ENCODE measurements at places on chromosomes 5 and 9.

GRCh38 chr5:15791859-15792258 is 291.9 kb downstream of the FBXL7 start:
- no peak for DNase-seq

- DNase-seq: no peak
Observed at GRCh38 chr5:165143741-165144140, 1638.3 kb downstream of the MAT2B start.

DNA sequence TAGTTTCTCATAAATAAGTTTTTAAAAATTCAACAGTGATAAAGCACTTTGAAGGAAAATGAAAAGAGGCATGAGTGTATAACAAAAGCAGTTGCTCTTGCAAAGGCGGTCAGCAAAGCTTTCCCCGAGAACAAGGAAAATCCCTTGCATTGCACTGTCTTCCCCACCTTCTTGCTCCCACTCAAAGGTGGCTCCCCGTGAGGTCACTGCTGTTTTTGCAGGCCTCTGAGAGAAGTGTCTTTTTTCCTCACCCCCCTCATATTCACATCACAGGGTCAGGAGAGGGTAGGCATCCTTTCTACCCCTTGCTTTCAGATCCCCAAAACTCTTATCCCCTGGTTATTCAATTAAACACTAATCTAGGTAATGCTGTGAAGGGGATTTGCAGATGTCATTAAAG is 15.2 kb upstream of the SLC36A1 start:
- DNase-seq: no peak

DNA sequence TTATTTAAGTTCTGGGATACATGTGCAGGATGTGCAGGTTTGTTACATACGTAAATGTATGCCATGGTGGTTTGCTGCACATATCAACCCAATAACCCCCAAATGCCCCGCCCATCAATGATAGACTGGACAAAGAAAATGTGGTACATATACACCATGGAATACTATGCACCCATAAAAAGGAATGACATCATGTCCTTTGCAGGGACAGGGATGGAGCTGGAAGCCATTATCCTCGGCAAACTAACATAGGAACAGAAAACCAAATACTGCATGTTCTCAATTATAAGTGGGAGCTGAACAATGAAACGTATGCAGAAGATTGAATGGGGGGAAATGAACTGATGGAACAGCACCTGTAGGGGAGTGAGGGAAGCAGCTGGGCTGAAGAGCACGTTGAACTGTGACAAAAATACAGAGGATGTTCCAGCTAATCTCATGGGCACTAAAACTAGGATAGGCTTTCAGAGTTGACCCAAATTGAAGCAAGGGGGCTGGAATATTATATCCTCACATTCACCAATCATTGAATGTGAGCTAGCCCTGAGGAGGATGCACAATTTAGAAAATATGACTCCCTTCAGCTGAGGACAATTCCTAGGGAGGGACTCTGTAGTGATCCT is 70.5 kb upstream of the OSMR start:
- DNase-seq: no peak

DNA sequence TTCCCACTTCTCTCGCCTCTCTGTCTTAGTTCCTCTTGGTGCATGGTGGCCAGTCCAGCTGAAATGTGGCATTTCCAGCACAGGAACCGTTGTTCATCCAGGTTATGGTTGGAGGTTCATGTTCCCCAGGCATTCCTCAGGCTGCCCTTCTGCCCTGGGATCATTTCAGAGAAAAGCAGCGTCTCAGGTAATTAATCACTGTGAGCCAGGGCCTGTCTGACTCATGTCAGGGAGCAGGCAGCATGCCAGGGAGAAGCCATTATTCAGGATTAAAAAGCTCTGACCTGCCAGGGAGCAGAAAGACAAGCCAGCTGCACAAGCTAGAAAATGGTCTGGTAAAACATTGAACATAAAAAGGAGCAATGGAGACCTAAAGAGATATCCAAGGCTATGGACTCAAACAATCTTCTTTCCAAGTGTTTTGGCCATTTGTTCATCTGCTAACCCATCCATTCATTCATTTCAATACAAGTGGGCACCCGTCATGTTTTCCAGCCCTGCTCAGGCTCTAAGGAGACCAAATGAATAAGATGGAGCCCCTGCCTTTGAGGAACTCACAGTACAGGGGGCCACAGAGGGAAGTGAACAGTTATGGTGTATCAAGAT is 241.4 kb downstream of the DRD1 start:
- DNase-seq: no peak

- DNase-seq: no peak
Observed at GRCh38 chr9:76564297-76564696, 105.3 kb downstream of the GCNT1 start.

DNA sequence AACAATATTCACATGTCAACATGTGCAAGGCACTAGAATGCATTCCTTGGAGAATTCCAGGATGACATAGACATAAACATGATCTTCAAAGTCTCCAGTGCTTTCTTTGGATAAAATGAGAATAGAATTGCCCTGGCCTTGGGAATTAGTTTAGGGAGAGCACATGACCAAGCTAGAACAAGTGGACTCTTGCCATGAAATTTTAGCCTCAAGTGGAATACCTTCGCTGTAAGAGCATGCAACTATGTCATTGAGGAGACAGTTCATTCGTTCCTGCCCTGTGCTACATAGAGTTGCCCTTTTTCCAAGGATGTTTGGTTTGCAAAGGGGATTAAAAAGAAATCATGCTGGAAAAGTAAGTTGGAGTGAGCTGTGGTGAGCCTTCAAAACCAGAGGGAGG is 42.7 kb downstream of the ZFAND5 start:
- no peak for DNase-seq

DNA sequence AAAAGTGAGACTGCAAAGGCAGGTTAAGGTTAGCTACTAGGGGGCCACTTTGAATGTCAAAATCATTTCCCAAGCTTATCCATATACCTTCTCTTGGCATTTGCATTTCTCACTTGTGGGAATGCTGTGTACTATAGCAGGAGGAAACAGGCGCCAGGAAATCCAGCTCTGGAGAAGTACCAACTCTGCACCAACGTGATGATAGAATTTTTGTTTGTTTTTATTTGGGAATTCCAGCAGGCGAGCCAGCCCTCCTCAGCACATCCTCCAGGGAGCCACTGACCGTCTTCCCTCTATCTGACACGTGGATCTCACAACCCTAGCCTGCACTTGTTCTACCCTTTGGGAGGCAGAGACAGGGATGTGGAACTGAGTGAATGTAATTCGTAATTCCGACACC is 318.0 kb downstream of the ACTL7B start:
- no peak for DNase-seq

- no peak for DNase-seq
Observed at GRCh38 chr5:154257046-154257445, 66.5 kb downstream of the GALNT10 start.

GRCh38 chr9:88786291-88787079 is 204.8 kb upstream of the S1PR3 start:
- DNase-seq: no peak

DNA sequence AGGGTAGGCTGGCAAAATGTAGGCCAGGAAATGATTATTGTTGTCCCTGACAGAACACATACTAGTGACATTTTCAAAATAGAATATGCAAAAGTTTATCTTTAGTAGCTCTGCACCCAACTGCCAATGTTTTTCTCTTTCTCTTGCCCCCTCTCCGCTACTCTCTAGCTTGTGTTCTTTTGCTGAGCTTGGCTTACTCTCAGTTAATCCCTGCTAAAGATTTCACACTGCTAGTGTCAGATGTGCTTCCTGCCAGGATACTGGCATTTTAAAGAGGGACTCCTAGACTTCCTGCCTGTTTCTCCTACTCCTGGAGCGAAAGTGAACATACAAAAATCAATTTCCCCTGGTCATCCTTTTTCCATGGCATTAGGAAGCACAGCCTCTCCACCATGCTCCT is 260.5 kb downstream of the ARRDC3 start:
- no peak for DNase-seq

- no peak for DNase-seq
Observed at GRCh38 chr9:5586391-5586802, 42.5 kb upstream of the RIC1 start.

GRCh38 chr5:7548596-7548995 is 152.7 kb downstream of the ADCY2 start:
- DNase-seq: no peak

DNA sequence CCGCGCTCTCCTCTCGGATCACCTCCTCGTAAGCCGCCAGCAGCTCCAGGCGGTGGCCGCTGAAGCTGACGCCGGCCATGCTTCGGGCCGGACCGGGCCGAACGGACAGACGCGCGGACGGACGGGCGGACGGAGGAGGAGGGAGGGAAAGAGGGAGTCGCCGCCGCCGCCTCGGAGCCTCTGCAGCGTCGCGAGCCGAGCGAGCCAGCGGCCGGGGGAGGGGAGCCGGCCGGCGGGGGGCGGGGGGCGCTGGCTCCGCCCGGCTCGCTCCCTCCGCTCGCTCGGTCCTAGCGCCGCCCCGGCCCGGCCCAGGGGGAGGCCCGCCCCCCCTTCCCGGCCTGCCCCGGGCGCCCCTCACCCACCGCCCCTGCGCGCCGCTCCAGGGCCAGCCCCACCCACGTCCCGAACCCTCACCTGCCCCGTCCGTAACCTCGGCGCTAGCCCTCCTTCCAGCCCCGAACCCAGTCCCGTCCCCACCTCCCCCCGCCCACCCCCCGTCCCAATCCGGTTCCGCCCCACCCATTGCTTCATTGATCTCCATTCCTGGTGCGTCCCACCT is at the start of gene DBN1:
DBN1 (minus strand) TSS at position 192 of the 559 bp plus-strand sequence; CDS start at position 79, 113 bp downstream.
- DNase-seq: no peak

GRCh38 chr9:132042324-132042723 is 37.3 kb downstream of the MED27 start:
- no peak for DNase-seq

DNA sequence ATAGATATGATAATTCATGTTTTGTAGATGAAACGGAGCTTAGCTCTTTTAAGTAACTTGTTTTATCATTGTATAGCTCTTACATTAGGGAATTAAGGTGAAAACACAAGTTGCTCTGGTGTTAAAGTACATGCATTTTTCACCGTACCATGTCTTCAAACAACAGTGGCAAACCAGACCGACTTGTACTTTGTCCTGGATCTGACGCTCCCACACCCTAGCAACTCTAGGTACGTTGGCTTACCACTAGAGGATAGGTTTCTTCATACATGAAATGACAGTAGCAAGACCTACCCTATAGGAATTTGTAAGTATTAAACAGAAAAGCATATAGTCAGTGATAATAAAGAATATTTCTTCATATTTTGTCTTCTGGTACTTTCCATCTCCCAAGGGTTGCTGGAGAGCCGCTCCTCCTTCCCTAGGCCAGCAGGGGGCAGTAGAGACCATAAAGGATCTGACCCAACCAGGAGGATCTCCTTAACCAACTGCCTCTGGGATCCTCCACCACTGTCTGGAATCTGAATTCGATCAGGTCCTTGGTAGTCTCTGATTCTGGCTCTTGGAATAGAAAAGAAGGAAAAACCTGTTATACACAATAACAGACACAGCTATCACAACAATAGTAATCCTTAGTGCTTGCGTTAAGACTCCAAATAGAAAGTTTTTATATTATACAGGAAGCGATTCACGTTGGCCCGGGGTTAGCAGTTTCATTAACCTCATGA is 136.7 kb downstream of the CAVIN4 start:
- DNase-seq: peak; percentile 2

DNA sequence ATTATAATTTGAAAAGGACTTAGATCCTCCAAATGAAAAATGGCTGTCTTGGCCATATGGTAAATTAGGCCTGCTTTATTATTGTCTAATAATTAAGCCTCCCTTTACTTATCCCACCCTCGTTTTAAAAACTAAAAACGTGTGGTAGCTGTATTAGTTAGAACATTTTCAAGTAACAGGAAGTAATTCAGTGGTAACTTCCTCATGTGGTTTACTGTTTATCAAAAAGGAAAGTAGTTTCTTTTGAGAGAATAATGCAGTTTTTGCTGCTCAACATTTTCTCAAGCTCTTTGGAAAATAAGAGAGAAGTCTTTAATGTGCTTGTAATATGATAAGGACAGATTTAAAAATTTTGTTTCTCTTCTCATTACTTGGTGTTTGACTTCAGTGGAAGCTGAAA is 26.0 kb downstream of the ZCCHC7 start:
- DNase-seq: no peak

- DNase-seq: no peak
Observed at GRCh38 chr9:93054758-93055704, 3.5 kb upstream of the SUSD3 start.

GRCh38 chr5:1489754-1490153 is 34.0 kb downstream of the LPCAT1 start:
- no peak for DNase-seq

DNA sequence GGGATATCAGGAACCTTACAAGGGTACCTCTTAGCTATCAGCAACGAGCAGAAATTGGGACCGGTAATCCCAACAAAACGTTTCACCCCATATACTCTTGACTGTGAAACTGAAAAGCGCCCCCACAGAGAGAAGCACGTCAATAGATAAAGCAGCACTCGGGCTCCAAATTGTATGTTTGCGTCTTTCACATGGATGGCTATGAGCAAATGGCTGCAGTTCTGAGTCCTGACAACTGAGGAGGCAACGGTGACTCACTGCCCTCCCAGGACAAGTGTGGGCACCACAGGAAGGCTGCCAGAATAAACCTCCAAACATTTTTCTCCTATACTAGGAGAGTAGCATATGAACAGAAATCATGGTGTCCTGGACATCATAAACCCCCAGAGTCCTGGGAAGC is 36.6 kb downstream of the SEMA4D start:
- no peak for DNase-seq

GRCh38 chr5:81398741-81399140 is 4.8 kb upstream of the ACOT12 start:
- no peak for DNase-seq

DNA sequence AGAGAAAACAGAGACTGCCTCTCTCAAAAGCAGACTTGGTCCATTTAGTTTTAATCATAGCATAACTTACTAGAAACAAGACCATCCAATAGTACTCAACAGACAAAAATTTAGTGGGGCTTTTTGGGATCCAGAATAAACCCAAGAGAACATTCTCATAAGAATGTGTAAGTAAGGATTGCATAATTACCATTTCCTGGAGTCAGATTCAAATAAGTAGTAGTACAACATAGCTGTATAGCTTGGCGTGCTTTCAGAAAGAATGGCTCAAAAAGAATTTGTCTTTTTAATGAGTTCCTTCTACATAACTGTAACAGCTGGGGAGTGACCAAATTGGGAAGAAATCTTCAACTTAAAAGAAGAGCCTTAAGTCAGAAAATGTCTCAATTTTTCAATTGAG is 145.4 kb downstream of the DENND1A start:
- DNase-seq: no peak

DNA sequence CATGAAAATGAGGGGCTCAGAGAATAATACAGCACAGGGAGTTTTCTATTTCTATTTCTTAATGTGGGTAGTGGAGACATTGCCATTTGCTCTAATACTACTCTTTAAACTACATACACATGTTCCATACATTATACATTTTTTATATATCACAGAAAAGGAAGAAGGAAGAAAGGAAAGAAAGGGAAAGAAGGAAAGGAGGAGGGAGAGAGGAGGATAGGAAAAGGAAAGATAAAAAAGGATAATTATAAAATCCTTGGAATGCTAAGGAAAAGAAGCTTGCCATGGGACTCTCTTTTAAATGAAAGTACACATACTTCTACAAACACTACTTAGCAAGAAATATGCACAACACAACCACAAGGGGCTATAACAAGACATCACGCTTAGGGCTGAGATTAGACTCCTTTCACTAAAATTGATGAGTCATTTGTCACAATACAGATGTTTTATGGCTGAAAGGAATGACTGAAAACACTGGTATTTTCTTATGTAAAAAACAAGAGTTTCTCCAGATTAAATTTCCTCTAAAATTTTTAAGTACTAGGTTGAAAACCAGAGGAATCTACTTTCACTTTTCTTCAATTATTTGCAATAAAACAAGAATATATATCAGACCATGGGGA is 219.8 kb downstream of the ARL15 start:
- DNase-seq: no peak

GRCh38 chr5:36029914-36030313 is 36.8 kb downstream of the UGT3A2 start:
- DNase-seq: no peak

Data from activated T-cell treated with anti-CD3 and anti-CD28 coated beads for 4 hours (primary cell).